Stimulated activated CD4-positive, alpha-beta T cell treated with anti-CD3 and anti-CD28 coated beads, TNF-alpha, amount 100 ng/mL, for 48 hours (primary cell): ENCODE measurements at places on chromosomes 3 and 15.

GRCh38 chr15:62109982-62110851 is 43.4 kb downstream of the C2CD4A start:
- no peak for DNase-seq

- DNase-seq: no peak
Measured at GRCh38 chr3:53242155-53242554, 13.7 kb downstream of the TKT start.

- no peak for DNase-seq
Measured at GRCh38 chr15:100923902-100924301, 4.7 kb downstream of the LRRK1 start.

GRCh38 chr3:179882292-179882691 is 154.4 kb downstream of the PEX5L start:
- no peak for DNase-seq

GRCh38 chr3:8982509-8982908 is 19.2 kb upstream of the RAD18 start:
- no peak for DNase-seq

DNA sequence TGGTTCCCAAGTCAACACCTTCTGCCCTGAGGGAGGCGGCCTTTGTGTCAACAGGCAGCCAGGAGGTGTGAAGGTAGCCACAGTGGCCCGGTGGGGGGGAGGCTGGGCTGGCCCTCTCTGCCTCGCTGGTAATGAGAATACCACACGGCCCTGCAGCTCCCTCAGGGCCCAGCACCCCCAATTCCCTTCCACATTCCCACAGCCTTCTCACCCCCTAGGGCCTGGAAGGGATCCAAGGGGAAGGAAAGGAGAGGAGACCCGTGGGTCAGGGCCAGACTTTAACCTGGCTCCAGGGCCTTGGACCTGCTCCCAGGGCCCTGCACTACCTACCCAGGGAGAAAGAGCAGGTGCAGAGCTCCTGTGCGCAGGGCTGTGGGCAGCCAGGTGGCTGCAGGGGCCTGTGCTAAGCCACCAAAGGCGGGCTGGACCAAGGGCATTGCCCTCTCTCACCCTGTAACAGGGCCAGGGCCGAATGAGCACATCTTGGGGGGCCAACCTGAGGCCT is 8.7 kb upstream of the MESP2 start:
- DNase-seq: no peak

GRCh38 chr3:177567833-177568232 is 370.6 kb upstream of the TBL1XR1 start:
- no peak for DNase-seq

- DNase-seq: no peak
Measured at GRCh38 chr3:56792193-56792592, 9.6 kb downstream of the ARHGEF3 start.

DNA sequence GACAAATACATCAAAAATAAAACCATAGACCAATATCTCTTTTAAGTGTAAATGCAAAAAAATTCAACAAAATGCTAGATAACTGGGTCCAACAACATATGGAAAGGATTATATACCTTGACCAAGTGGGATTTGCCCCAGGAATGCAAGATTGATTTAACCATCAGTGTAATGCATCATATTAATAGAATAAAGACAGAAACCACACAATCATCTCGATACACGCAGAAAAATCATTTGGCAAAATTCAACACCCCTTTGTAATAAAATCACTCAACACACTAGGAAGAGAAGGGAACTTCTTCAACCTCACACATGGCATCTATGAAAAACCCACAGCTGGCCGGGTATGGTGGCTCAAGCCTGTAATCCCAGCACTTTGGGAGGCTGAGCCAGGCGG is 19.5 kb downstream of the GREM1 start:
- no peak for DNase-seq
